ENCODE measurements at places on chromosomes 7 and 10. TPM values are rescaled to one million over a fixed set of nuclear protein-coding genes. Genes with fewer than 3 reads are reported as not detected.

The SLC13A1 gene
- not detected for total RNA-seq

The MYO3A gene
- 9.7 TPM for total RNA-seq

The FAM241B gene
- 33.4 TPM for total RNA-seq

The EBLN1 gene
- total RNA-seq = not detected

The TEX36 gene
- not detected for total RNA-seq

The CALHM3 gene
- not detected for total RNA-seq

The FBXL13 gene
- total RNA-seq = 18.5 TPM

The CDK13 gene
- total RNA-seq = 127 TPM

The HELLS gene
- total RNA-seq = 31.8 TPM

The CREB5 gene
- total RNA-seq = 9.2 TPM

The NEUROD6 gene
- 4.2 TPM for total RNA-seq

The NSUN6 gene
- 32.8 TPM for total RNA-seq

The LRRD1 gene
- total RNA-seq = 0.92 TPM

The ENTPD7 gene
- 14.3 TPM for total RNA-seq

The ADAMTS14 gene
- total RNA-seq = 0.23 TPM

The HOXA10 gene
- total RNA-seq = not detected

The UPK3B gene
- 0.23 TPM for total RNA-seq

The ZWINT gene
- total RNA-seq = 14.1 TPM

The AMZ1 gene
- 4.4 TPM for total RNA-seq

The GSAP gene
- total RNA-seq = 9.9 TPM

The ITPRID1 gene
- 0.23 TPM for total RNA-seq

The CFAP46 gene
- total RNA-seq = 9.2 TPM

The PRKRIP1 gene
- 21.2 TPM for total RNA-seq

The ANKRD22 gene
- total RNA-seq = 0.46 TPM

The CHAT gene
- 2.3 TPM for total RNA-seq

The GRB10 gene
- 80.3 TPM for total RNA-seq

The THNSL1 gene
- total RNA-seq = 19.4 TPM

The HABP2 gene
- total RNA-seq = 0.23 TPM

The HERC4 gene
- total RNA-seq = 81.7 TPM

The NPY4R gene
- 1.2 TPM for total RNA-seq

All from diencephalon (tissue), 1 donor.